ENCODE measurements at places on chromosomes 1 and 21. TPM values are rescaled to one million over a fixed set of nuclear protein-coding genes. Genes with fewer than 3 reads are reported as not detected.

- H3K27ac ChIP-seq: no peak overlapping the region
- no peaks in the 10 kb centered on the region for H3K4me1 ChIP-seq
- peaks cover 15% of the 10 kb centered on the region for H3K27me3 ChIP-seq
- no peaks in the 10 kb centered on the region for H3K36me3 ChIP-seq
- DNase-seq: no peak
- H3K4me3 ChIP-seq: no peak overlapping the region
Observed at GRCh38 chr1:20405051-20405754, 80.8 kb downstream of the CAMK2N1 start.

DNA sequence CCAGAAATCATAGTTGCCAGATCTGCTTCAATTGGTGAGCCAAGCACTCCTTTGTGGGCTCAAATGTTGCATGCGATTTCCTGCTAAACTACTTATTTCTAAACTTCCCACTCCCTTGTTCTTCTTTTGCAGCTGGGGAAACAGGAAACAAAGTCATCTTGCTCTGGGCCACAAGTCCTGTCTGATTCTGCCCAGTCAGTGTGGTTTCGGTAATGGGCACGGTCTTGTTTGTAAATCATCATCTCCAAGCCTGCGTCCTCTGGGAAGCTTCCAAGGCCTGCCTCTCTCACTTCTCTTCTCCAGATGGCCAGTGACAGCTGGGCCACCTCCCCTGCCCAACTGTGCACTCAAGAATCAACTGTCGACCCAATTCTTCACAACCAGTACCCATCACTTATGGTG, 4.4 kb downstream of the S100A8 start:
- H3K27me3 ChIP-seq: no peaks in the 10 kb centered on the region
- no peak for DNase-seq
- no peak overlapping the region for H3K4me3 ChIP-seq
- no peaks in the 10 kb centered on the region for H3K4me1 ChIP-seq
- H3K36me3 ChIP-seq: no peaks in the 10 kb centered on the region

The ACTL8 gene
- total RNA-seq: 2.1 TPM

- peaks cover 37% of the 10 kb centered on the region for H3K27me3 ChIP-seq
- no peak for DNase-seq
- no peaks in the 10 kb centered on the region for H3K4me1 ChIP-seq
- H3K4me3 ChIP-seq: no peak overlapping the region
Observed at GRCh38 chr1:41514381-41514780, 29.9 kb upstream of the EDN2 start.

DNA sequence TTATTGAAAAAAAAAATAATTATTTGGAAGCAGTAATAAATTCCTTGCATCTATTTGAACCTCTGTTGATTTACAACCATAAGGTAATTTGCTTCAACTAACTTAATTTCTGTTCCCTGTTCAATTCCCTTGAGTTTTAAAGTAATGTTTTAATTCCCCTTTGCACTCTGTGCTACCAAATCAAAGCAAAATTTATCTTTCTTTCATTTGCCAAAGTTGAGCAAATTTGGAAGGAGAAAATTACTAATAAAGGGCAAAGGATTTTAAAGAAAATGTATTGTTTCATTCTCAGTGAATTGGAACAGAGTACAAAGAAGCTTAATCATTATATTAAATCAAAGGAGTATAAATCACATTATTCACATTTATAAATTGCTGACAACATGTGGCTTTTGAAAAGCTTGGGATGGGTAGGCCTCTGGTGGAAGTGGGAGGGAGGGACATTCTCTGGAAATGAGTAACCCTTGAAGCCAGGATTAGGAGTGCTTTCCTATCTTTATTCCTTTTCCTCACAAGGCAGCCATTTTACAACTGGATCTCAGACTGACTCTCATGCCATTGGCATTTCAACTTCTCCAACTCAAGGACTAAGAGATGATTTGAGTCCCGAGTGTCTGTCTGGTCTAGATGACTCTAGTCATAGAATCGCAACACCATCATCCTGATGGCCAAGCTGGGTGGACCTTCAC, 331.6 kb upstream of the DUSP10 start:
- H3K27ac ChIP-seq: no peak overlapping the region
- no peaks in the 10 kb centered on the region for H3K4me1 ChIP-seq
- DNase-seq: no peak
- H3K4me3 ChIP-seq: no peak overlapping the region
- no peaks in the 10 kb centered on the region for H3K36me3 ChIP-seq
- H3K27me3 ChIP-seq: no peaks in the 10 kb centered on the region

GRCh38 chr1:29284286-29284960, 48.1 kb downstream of the PTPRU start:
- no peak overlapping the region for H3K4me3 ChIP-seq
- H3K4me1 ChIP-seq: peaks cover 25% of the 10 kb centered on the region
- DNase-seq: no peak
- H3K27me3 ChIP-seq: peaks cover 8% of the 10 kb centered on the region

- DNase-seq: peak; percentile 44
- peaks cover 9% of the 10 kb centered on the region for H3K27me3 ChIP-seq
- no peak overlapping the region for H3K4me3 ChIP-seq
- no peaks in the 10 kb centered on the region for H3K36me3 ChIP-seq
Observed at GRCh38 chr21:43613755-43614638, 45.3 kb downstream of the HSF2BP start.

GRCh38 chr1:156150333-156151011, 2.9 kb upstream of the SEMA4A start:
- no peaks in the 10 kb centered on the region for H3K36me3 ChIP-seq

GRCh38 chr1:68346188-68346808, 103.5 kb downstream of the RPE65 start:
- no peaks in the 10 kb centered on the region for H3K36me3 ChIP-seq
- H3K27me3 ChIP-seq: no peaks in the 10 kb centered on the region
- H3K4me1 ChIP-seq: no peaks in the 10 kb centered on the region
- no peak overlapping the region for H3K4me3 ChIP-seq
- DNase-seq: peak; percentile 7

DNA sequence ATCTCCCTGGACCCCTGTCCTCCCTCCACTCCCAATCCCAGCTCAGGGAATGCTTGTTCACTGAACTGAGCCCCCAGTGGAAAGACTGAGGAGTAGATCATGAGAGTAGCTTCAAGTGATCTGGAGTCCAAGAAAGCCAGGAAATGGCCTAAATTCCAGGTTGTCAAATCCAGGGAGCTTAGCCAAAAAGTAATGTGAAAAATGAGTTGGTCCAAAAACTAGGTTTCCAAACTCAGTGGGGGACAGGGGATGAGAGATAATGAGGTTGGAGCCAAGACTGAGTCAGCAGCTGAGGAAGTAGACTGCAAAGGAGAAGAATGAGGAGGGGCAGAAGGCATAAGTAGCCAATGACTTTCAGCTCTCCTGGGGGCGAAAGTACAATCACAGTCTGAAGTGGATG, 284.1 kb upstream of the BEND5 start:
- H3K27me3 ChIP-seq: no peaks in the 10 kb centered on the region
- no peaks in the 10 kb centered on the region for H3K36me3 ChIP-seq
- no peaks in the 10 kb centered on the region for H3K4me1 ChIP-seq

DNA sequence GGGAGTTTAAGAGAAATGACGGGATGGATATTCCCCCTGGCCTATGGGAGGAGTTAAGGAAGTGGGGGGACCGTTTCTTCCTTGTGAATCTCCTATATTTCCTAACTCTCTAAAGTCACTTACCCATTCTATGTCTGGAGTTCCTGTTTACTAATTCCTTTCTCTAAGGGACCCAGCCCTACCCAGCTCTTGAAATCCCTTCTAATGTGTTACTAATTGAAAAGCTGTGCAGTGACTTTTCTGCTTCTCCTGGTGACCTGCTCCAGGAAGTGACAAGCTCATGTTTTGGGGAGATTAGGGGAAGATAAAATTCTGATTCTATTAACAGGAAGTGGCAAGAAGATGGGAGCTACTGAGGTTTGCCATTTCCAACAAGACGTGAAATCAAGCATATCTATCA, 4.0 kb upstream of the SAMSN1 start:
- H3K4me1 ChIP-seq: peaks cover 16% of the 10 kb centered on the region
- no peaks in the 10 kb centered on the region for H3K27me3 ChIP-seq
- peak overlapping the region; percentile 13 for H3K27ac ChIP-seq
- no peak for DNase-seq

DNA sequence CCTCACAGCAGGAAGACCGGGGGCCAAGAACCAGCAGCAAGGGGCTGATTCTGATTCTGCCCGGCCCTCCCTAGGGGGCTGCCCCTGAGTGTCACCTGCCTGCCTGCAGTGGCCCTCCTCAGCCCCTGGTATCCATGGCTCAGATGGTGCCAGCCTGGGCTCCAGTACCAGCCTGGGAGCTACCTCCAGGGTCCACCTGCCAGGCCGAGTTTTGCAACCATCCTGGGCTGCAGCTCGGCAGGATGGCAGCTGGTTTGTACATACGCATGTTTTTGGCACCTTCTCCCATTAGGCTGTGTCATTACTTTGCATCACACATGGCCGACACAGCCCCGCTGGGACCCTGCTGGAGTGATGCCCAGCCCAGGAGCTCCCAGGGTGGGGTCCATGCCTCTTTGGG, 93.3 kb upstream of the WNT4 start:
- no peak for DNase-seq
- H3K36me3 ChIP-seq: no peaks in the 10 kb centered on the region
- H3K27ac ChIP-seq: no peak overlapping the region
- H3K4me1 ChIP-seq: no peaks in the 10 kb centered on the region
- H3K27me3 ChIP-seq: peaks cover 71% of the 10 kb centered on the region
- no peak overlapping the region for H3K4me3 ChIP-seq

DNA sequence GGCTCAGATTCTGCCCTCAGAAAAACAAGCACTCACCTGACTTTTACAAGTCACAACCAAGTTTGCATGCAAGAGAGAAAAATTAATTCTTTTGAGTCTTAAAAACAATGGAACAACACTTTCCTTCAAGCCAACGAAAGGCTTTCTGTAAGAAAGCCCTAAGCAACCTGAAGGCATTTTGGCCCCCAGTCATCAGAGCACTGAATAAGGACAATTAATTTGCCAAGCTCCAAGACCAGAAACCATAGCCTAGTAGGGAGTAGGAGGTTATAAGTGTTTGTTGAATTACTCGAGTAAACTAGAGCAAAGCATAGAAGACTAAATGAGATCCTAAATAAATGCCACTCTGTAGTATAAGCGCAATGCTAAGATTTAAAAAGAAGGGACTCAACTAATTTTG, 4.7 kb downstream of the TGFBR3 start:
- H3K36me3 ChIP-seq: no peaks in the 10 kb centered on the region
- no peak overlapping the region for H3K27ac ChIP-seq
- no peak for DNase-seq
- H3K27me3 ChIP-seq: no peaks in the 10 kb centered on the region
- peaks cover 9% of the 10 kb centered on the region for H3K4me1 ChIP-seq
- H3K4me3 ChIP-seq: no peak overlapping the region

Measured in K562 (cell line).